Activated naive CD8-positive, alpha-beta T cell treated with anti-CD3 and anti-CD28 coated beads, Interleukin-2, amount 50 U/mL, for 24 hours (primary cell): ENCODE measurements at places on chromosomes 16 and 17.

GRCh38 chr17:55576237-55576995 lies 65.2 kb upstream of the SMIM36 start:
- no peak for DNase-seq

GRCh38 chr17:55413825-55414489 lies 7.7 kb downstream of the MMD start:
- DNase-seq, result no peak

GRCh38 chr16:78953526-78953925 lies 647.0 kb downstream of the MAF start:
- DNase-seq, result no peak

GRCh38 chr16:73022534-73022933 lies 25.4 kb downstream of the ZFHX3 start:
- no peak for DNase-seq

GRCh38 chr17:34730816-34731215 lies 151.4 kb downstream of the TMEM132E start:
- no peak for DNase-seq

GRCh38 chr17:80826955-80827645 lies 164.5 kb upstream of the CHMP6 start:
- DNase-seq, result peak; percentile 20

DNA sequence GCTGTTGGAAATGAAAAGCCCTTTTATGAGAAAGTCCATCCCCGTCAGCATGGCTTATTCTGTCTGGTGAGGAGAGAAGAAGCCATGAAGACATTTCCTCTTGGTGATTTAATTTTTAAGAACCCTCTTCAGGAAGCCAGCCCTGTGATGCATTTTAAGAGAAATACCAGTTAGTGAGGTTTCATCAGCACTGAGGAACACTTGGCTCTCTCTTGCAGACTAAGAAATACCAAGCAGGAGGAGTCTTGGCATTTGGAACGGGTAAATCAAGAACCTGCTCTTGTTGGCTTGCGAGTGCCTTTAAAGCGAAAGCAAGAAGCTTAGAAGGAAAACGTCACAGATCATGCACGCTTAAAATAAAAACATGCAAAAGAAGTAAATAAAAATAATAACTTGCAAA lies 17.5 kb downstream of the RAB11FIP3 start:
- DNase-seq, result no peak

DNA sequence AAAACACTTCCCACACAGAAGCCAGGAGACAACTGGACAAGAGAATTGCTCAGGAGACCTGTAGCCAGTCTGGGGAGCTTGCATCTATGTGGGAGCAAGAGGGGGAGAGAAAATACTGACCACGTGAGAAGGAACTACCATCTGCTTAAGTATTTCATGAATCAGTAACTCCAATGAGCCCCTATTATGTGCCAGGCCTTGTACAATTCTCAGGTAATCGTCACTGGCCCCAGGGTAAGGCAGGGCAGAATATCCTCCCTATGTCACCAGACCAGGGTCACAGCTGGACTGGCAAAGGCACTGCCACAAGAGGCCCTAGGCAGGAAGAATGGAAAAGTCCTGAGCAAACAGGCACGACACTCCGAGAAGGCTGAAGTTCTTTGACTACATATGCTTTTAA lies 25.9 kb downstream of the USP7 start:
- DNase-seq, result no peak

DNA sequence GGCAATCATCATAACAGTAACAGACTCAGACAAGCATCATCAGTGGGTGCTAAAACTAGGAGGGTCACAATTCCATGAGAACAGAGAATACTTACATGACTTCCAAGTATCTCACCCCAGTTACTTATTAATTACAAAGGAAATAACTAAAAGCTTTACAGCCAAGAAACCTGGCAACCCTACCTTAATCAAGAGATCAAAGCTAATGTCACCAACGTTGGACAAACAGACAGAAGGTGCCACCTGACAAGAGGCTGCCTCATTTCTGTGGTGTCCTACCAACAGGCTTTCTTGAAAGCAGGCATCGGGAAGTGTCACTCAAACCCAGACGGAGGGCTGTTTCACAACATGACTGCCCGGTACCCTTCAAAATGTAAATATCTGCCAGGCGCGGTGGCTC lies 84.6 kb downstream of the RMI2 start:
- DNase-seq, result no peak

- DNase-seq, result no peak
Observed at GRCh38 chr17:3626831-3627768, 8.9 kb downstream of the SHPK start.

DNA sequence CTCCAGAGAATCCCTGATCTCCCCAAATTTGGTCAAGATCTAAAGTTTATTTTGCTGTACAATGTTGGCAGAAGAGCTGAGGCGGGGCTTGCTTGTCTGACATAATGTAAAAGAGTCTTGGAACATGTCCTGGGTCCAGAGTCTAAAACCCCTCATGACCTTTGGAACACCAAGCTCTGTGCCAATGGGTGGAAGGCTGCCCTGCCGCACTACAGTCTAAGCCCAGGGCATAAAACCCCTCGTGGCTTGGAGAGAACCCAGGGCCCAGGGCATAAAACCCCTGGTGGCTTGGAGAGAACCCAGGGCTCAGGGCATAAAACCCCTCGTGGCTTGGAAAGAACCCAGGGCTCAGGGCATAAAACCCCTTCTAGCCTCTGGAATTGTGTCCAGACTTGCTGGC lies 36.7 kb downstream of the CCDC57 start:
- DNase-seq, result no peak

DNA sequence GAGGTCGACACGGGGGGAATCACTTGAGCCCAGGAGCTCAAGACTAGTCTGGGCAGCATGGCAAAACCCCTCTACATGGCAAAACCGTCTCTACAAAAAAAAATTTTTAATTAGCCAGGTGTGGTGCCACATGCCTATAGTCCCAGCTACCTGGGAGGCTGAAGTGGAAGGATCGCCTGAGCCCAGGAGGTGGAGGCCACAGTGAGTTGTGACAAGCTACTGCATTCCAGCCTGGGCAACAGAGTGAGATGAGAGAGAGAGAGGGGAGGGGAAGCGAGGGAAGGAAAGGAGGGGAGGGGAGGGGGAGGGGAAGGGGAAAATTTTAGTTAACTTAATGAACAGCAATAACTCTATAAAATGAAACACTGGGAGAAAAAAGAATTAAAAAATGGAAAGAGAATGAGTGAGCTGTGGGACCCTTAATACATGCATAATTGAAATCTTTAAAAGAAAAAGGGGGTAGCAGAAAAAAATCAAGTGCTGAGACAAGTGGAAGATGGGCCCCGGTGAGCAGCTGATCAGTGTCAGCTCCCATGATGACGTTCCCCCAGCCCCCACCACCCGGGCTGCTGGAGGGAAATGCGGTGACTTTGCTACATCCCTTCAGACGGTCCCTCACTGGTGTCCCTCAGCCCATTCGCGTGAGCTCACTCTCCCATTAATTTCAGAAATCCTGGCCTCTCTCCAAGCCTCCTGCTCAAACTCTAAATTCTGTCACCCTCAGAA lies 2.7 kb downstream of the ASGR2 start:
- DNase-seq, result no peak
